ENCODE measurements at places on chromosomes 5 and 9.

GRCh38 chr5:2740876-2741555, 10.5 kb downstream of the IRX2 start:
- DNase-seq = no peak

- peak; percentile 18 for DNase-seq
Measured at GRCh38 chr9:69223605-69224004, 49.5 kb downstream of the TJP2 start.

- no peak for DNase-seq
Measured at GRCh38 chr5:127907907-127908306, 175.7 kb upstream of the SLC12A2 start.

DNA sequence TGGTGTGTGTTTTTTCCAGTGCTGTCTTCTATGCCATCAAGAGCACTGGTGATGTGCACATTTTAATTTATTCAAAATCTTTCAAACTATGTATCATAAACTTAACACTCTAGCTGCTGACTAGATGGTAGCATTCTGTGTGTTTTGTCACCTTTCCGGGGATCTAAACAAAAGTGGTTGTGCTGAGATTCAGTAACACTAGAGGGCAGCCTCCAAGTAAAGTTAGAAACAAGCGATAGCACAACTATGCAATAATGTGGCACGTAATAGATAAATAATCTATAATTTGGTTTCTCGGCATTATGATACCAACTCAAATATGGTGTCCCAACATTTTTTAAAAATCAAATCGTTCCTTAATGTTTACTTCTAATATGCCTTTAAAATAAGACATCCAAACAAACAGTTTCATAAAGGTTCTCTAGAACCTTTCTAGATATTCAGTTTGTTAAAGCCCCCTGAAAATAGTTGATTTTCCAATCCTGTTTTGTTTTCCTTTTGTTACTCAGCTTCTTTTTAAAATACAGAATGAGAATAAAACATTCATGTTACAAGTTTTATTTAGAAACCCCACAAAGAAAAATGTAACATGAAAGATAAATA, 16.9 kb downstream of the SEMA6A start:
- no peak for DNase-seq

GRCh38 chr5:23405316-23406068, 101.9 kb upstream of the PRDM9 start:
- no peak for DNase-seq

DNA sequence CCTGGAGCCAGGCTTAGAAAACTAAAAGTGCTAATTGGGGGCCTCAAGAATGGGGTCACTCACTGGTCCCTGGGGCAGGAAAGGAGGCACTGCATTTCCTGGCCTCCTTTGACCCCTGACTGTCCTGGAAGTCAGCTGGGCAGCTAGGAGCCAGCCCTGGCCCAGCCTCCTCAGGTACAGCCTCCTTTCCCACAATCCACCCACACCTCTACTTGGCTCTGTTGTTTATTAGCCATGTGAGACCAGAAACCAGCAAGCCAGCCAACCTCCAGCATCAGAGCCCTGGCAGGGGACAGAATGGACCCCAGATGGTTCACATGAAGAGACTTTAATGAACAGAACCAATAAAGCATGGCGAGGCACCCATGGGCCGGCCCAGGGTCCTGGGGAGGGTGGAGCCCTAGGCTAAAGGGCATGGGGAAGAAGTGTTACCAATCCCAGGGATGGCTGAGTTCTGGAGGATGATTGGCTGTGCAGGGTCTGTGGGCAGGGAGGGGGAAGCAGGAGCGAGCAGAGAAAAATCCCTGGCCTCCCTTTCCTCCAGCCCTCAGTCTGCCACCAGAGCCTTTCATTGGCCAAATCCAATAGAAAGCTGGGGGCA, 55.3 kb upstream of the ANGPTL2 start:
- no peak for DNase-seq

- no peak for DNase-seq
Measured at GRCh38 chr5:159917994-159918393, 1.7 kb downstream of the ADRA1B start.

GRCh38 chr5:132058646-132059042, 1.8 kb upstream of the IL3 start:
- peak; percentile 4 for DNase-seq

All from progenitor cell of endocrine pancreas (in vitro differentiated cells).